ENCODE measurements at places on chromosomes 6 and 20.

- DNase-seq = no peak
These were observed 1.4 kb upstream of the MANBAL start for GRCh38 chr20:37288091-37288490.

DNA sequence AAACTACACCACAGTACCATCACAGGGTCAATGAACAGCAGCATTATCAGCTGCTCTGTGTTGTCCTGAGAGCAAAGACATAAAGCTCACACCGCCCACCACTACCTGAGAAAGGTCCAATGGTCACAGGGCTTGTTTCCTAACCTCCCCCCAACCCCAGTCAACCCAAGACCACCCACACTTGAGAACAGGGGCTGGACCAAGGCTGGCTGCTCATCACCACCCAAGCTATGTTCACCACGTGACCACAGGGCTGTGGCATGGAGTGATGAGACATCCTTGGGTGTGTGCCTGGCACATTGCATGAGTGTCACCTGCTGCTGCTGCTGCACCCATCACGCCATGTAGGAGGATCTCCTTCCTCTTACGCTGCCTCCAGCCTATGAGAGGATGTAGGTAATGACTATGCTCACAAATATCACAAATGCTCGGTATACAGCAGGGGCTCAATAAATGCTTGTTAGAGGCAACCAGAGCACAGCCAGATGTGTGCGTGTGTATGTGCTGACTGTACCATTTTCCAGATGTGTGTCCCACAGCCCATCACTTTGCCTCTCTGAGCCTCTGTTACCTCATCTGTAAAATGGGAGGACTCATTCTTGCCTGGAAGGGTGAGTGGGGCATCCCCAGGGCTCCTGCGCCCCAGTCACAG lies 23.3 kb upstream of the SIRPA start:
- DNase-seq = no peak

- no peak for DNase-seq
These were observed 153.6 kb upstream of the QKI start for GRCh38 chr6:163260911-163261310.

GRCh38 chr6:91273729-91274128 lies 686.9 kb upstream of the MAP3K7 start:
- DNase-seq = no peak

DNA sequence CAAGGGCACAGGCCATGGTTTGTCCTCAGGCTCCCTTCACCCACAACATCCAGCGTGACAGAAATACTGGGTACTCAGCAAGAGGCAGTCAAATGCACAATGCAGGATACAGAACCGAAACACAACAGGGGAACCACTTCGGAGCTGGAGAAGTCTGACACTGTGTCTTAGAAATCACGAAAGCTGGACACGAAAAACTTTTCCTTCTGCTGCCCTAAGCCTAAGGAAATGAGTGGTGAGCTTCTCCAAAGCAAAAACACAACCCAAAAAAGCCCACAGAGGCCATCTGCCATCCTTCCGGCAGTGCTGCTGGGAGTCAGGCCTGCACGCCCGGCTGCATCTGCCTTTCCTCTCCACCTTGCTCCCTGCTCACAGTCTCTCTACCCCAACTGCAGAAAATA lies 106.3 kb downstream of the SLC23A2 start:
- DNase-seq = no peak

GRCh38 chr20:63087872-63088680 lies 81.3 kb upstream of the BHLHE23 start:
- DNase-seq = no peak

DNA sequence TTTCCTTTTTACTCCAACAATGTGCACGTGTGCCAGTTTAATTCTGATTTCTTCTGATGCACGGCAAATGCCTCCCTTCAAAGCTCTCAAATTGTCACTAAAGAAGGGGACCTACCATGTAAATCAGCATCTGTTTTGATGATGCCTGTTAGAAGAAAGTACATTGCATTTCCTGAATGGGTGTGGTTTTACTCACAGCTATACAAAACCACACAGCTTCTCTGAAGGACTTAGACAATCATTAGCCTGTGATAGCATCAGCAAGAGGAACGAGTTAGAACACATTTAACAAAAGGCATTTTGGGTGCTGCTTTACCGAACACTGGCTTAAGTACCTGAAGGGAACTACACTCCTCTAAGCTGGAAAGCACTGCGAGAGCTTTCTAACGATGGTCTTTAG lies 109.4 kb downstream of the ATXN1 start:
- no peak for DNase-seq

GRCh38 chr6:38847497-38847896 lies 132.4 kb downstream of the DNAH8 start:
- no peak for DNase-seq

DNA sequence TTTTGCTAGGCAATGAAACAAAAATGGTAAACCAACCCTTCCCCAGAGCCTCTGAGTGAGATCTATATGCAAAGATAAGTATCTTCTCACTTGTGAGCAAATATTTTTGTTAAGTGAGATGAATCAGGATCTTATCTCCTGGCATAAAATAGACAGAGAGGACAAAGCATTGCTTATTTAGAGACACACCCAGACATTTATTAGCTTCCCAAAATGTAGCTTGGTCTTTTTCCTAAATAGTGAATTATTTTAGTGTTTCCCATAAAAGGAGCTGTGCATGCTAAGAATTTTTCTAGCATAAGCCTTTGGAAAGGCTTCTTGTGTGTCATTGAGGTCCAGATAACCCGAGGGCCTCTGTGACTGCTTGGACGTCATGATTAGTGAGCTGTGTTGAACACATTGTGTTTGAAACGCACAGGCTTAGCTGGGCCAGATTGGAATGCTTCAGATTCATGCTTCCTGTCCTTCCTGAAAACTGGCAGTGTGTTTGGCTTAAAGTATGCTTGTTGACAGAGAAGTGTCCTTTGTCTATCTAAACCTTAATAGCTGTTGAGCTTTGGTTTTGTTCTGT lies 16.5 kb downstream of the MTHFD1L start:
- DNase-seq = no peak

GRCh38 chr6:36928547-36928918 lies 26.0 kb upstream of the PI16 start:
- DNase-seq = no peak

DNA sequence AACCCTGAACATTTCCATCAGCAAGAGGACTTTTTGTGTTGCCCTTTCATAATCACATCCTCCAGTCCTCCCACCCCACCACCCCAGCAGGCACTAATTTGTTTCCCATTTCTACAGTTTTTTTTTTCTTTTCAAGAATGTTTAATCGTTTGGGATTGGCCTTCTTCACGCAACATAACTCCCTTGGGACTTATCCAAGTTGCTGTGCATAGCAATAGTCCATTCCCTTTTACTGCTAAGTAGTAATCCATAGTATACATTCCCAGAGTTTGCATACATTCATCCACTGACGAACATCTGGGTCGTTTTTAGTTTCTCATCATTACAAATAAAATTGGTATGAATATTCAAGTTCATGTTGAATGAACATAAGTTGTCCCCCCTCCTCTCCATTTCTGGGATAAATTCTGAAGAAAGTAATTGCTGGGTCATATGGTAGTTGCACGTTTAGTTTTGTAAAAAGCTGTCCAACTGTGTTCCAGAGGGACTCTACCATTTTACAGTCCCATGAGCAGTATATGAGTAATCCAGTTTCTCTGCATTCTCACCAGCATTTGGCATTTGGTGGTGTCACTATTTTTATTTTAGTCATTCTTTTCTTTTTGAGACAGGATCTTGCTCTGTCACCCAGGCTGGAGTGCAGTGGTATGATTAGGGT lies 90.8 kb downstream of the DOK5 start:
- no peak for DNase-seq

- DNase-seq = no peak
These were observed 36.3 kb downstream of the COX4I2 start for GRCh38 chr20:31673943-31674463.

DNA sequence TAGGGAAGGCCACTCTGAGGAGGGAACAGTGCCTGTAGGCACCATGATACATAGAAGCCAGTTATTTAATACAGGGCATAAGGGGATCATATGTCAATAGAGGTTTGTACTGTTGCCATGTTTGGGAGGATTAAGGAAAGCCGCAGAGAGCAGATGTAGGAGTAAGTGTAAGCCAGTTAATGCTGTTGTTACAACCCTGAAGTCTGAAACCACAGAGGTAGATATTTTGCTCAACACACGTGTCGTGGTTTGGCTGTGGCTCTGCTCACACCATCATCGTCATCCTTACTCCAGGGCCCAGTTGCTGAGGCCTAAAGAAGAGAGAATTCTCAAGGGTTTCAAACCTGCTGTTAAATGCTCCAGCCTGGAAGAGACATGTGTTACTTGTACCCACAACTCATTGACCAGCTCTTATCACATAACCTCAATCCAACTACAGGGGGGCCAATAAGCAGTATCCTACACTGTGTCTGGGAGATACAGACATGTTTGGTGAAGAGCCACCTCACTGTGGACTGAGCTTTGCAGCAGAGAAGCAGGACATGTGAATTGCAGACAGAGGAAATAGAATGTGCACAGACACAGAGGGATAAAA lies 31.0 kb upstream of the PSMF1 start:
- no peak for DNase-seq
